ENCODE measurements at places on chromosomes 1 and 21.
A peak's percentile ranks its signal among the peaks of the same experiment; 100 is the strongest.

DNA sequence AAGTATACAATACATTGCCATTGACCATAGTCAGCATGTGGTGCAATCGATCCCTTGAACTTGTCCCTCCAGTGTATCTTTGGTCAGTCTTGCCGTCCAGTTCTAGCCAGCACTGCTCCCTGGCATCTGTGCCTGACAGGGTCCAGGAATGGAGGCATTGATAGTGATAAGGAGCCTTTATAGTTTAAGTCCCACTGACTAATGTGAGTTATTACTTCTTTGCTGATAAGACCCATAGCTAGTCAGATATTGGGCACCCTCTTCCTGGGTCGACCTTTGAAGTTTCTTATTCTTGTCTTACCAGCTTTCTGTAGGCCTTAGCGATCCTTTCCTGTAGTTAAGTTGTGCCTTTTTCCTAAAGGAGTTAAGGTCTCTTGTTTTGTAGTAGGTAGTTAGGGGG, 13.0 kb downstream of the UCK2 start:
- DNase-seq: no peak

- DNase-seq: no peak
Observed at GRCh38 chr1:6141592-6141991, 38.5 kb downstream of the CHD5 start.

GRCh38 chr1:201254625-201255478, 28.5 kb upstream of the PKP1 start:
- DNase-seq: peak; percentile 25

DNA sequence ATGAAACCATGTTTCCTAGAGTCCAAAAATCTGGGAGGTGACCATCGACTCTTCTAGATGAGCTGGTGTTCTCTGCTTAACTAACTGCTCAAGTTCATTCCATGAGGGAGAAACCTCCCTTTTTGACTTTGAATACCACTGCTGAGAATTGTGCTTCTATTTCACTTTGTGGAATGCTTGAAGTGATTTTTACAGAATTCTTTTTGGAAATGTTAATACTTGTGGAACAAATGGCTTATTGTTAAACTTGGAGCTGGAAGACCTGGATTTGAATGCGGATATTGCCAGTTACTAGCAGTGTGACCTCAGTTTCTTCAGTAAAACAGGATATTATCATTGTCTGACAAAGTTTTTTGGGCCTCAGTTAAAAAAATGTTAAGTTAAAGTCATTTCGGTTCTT, 36.5 kb upstream of the APP start:
- no peak for DNase-seq

DNA sequence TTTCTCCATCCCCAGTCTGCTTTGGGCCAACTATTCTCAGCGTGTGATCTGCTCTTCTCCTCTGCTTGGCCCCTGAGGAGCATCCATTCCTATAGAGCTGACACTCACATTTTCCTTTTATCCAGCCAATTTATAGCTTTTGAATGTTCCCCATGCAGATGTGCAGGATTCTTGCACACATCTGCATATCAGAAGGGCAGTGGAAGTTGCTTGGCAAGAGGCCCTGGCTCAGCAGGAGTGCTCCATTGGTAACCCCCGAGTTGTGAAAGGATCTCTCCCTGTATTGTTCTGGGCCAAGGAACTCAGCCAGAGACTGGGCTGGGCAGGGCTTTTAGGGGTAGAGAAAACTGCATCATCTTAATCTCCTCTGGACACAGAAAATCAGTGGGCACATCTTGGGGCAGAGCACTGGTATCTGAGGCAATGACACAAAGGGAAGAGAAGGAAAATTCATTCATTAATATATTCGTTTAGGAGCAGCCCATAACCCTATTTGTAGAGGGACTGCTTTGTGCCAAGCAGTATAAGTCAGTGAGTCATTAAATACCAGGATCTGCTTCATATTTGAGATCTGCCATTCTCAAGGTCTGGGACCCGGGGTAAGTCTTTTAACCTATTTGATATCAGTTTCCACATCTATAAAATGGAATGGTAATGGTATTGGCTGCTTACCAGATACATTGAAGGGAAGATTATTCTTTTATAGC, 31.0 kb upstream of the BEND5 start:
- no peak for DNase-seq

DNA sequence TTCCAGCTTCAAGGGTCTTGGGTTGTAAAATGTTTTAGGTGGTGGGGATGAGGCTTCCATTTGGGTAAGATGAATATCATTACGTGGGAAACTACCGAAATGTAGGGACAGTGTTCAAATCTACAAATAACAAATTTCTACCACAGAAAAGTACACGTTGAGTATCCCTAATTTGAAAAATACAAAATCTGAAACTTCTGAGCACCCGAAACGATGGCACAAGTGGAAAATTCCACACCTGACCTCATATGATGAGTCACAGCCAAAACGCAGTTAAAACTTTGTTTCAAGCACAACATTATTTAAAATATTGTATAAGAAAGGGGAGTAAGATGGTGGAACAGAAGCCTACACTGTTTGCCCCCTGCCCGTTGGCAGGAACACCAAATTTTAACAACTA, 8.8 kb upstream of the HENMT1 start:
- DNase-seq: no peak

DNA sequence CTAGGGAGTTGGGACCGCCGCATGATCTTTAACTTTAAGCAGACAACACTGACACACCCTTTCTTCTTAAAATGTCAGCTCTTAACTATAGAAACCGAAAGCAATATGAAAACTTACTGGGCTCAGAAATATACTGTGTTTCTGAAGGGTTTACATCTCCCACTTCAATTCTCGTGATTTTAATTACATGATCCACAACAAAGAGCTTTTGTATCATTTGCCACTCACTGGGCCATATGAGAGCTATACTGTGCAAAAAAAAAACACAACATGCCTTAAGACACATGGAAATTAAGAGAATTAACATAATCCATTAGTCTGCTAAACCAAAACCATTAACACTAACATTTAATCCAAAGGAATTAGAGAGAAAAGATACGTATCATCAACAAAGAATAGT, 35.0 kb upstream of the RAP1GAP start:
- DNase-seq: no peak

GRCh38 chr21:33895356-33895755, 20.2 kb downstream of the ATP5PO start:
- DNase-seq: no peak

GRCh38 chr1:222243902-222244301, 304.0 kb downstream of the HHIPL2 start:
- no peak for DNase-seq

Data from T1000 (cell line).